ENCODE measurements at places on chromosomes 2 and 18. TPM values are rescaled to one million over a fixed set of nuclear protein-coding genes. Genes with fewer than 3 reads are reported as not detected.

GRCh38 chr18:73952296-73952946 lies 195.2 kb downstream of the FBXO15 start:
- H3K4me3 ChIP-seq = no peak overlapping the region
- H3K27ac ChIP-seq = no peak overlapping the region
- no peaks in the 10 kb centered on the region for H3K27me3 ChIP-seq
- no peaks in the 10 kb centered on the region for H3K4me1 ChIP-seq
- no peaks in the 10 kb centered on the region for H3K36me3 ChIP-seq
- no peak for DNase-seq

DNA sequence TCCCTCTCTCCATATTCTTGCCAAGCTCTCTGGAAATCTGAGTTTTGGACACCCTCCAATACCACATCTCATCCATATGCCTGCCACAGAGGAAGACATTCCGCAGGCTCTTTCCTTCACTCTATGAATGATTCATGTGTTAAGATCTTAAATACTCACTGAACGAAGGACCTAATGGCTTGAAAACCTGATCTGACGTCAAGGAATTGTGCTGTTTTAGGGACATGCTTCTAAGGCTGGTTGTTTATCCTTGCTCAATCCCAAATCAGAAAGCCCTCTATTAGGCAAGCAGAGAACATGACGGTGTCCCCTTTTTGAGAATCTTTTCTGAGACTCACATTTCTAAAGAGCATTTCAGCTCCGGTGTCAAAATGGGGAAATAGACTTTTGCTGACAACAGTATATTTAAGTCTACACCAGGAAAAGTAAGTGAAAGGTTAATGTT lies 83.7 kb upstream of the GALNT5 start:
- H3K27ac ChIP-seq = peak overlapping the region; percentile 83
- DNase-seq = peak; percentile 74
- H3K4me1 ChIP-seq = peaks cover 34% of the 10 kb centered on the region
- no peak overlapping the region for H3K4me3 ChIP-seq

- no peaks in the 10 kb centered on the region for H3K4me1 ChIP-seq
- no peak overlapping the region for H3K27ac ChIP-seq
- no peaks in the 10 kb centered on the region for H3K36me3 ChIP-seq
These were observed 1108.5 kb upstream of the CDH2 start for GRCh38 chr18:29285471-29285870.

DNA sequence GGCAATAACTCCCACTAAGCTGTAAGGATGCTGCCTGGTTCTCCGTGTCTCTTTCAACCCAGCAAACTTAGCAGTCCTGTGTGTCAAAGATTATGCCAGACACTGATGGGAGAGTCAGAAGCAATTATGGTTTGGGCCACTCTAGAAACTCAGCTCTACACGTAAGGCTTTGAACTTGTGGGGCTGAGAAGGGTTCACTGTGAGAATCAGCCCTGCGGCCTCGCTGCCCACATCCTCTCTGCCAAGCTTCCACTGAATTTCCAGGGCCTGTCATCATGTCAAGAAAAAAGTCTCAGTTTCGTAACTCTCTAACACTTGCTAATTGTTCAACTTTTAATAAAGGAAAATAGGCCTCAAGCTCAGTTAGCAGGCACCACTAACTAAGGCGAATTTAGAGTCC lies 308.8 kb upstream of the LYPD1 start:
- H3K27ac ChIP-seq = no peak overlapping the region
- no peaks in the 10 kb centered on the region for H3K27me3 ChIP-seq
- H3K4me1 ChIP-seq = peaks cover 8% of the 10 kb centered on the region

GRCh38 chr2:109148117-109148746 lies 19.2 kb downstream of the SH3RF3 start:
- H3K4me3 ChIP-seq = no peak overlapping the region
- no peak for DNase-seq
- no peaks in the 10 kb centered on the region for H3K27me3 ChIP-seq

- H3K27me3 ChIP-seq = no peaks in the 10 kb centered on the region
- 0 out of 2 replicates have a peak, but pooled peaks cover 3% of the 10 kb centered on the region for H3K4me1 ChIP-seq
- no peak for DNase-seq
- no peak overlapping the region for H3K27ac ChIP-seq
- no peak overlapping the region for H3K4me3 ChIP-seq
These were observed 189.3 kb downstream of the KCNS3 start for GRCh38 chr2:18067588-18068384.

DNA sequence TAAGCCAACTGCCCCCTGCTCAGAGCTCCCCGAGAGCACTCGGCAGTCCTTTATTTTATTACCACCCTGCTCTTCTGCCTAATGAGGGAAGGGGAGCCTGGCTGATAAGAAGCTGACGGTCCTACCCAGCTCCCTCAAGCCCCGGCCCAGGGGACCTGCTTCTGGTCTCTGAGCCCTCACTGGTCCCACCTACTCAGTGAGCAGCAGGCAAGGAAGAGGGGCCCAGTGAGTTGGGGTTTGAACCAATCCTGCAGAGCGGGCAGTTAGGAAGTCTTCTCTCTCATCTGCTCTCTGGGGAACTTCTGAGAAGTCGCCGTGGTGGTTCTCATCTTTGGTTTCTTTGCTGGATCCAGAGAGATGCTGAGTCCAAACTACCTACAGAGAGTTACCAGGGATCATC lies 218.9 kb downstream of the NDUFA10 start:
- H3K27me3 ChIP-seq = peaks cover 5% of the 10 kb centered on the region
- peak; percentile 22 for DNase-seq
- H3K4me3 ChIP-seq = no peak overlapping the region
- H3K27ac ChIP-seq = no peak overlapping the region
- H3K36me3 ChIP-seq = no peaks in the 10 kb centered on the region

GRCh38 chr2:102736410-102737409 lies 25.1 kb upstream of the TMEM182 start:
- peak overlapping the region; percentile 86 for H3K4me3 ChIP-seq
- H3K36me3 ChIP-seq = peaks cover 7% of the 10 kb centered on the region
- H3K4me1 ChIP-seq = peaks cover 9% of the 10 kb centered on the region
- H3K27ac ChIP-seq = no peak overlapping the region

- H3K27ac ChIP-seq = no peak overlapping the region
- H3K27me3 ChIP-seq = no peaks in the 10 kb centered on the region
- H3K4me3 ChIP-seq = no peak overlapping the region
These were observed 678.7 kb downstream of the EPHA4 start for GRCh38 chr2:220893411-220893810.

GRCh38 chr2:655626-656025 lies 21.6 kb downstream of the TMEM18 start:
- DNase-seq = peak; percentile 28
- H3K27me3 ChIP-seq = no peaks in the 10 kb centered on the region
- H3K4me1 ChIP-seq = no peaks in the 10 kb centered on the region
- H3K4me3 ChIP-seq = no peak overlapping the region
- no peaks in the 10 kb centered on the region for H3K36me3 ChIP-seq

- no peak overlapping the region for H3K4me3 ChIP-seq
- no peaks in the 10 kb centered on the region for H3K36me3 ChIP-seq
- peaks cover 7% of the 10 kb centered on the region for H3K4me1 ChIP-seq
- DNase-seq = no peak
- H3K27ac ChIP-seq = no peak overlapping the region
These were observed 4.3 kb downstream of the ITPRIPL1 start for GRCh38 chr2:96329456-96329855.

DNA sequence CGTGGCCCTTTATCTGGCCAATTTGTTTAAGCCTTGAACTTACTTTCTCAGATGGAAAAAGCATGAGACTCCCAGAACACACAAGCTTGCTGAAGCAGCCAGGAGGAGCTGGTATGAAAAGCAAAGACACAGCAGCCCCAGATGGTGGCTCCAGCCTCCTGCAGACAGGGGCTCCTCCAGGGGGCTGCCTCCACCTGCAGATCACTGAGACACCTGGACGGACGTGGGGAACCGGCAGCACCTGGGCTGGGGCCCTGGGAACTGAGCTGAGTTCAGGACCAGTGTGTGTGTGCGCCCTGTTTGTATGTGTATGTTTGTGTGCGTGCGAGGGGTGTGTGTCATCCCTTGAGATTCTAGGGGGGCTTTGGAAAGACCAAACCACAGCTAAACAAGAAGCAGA lies 8.6 kb downstream of the CYS1 start:
- H3K27me3 ChIP-seq = no peaks in the 10 kb centered on the region
- H3K36me3 ChIP-seq = no peaks in the 10 kb centered on the region
- no peak for DNase-seq
- no peak overlapping the region for H3K27ac ChIP-seq
- 0 out of 2 replicates have a peak, but pooled peaks cover 6% of the 10 kb centered on the region for H3K4me1 ChIP-seq

GRCh38 chr2:177639262-177639914 lies 246.8 kb downstream of the AGPS start:
- H3K4me1 ChIP-seq = no peaks in the 10 kb centered on the region
- H3K27ac ChIP-seq = no peak overlapping the region
- DNase-seq = no peak
- no peaks in the 10 kb centered on the region for H3K36me3 ChIP-seq

DNA sequence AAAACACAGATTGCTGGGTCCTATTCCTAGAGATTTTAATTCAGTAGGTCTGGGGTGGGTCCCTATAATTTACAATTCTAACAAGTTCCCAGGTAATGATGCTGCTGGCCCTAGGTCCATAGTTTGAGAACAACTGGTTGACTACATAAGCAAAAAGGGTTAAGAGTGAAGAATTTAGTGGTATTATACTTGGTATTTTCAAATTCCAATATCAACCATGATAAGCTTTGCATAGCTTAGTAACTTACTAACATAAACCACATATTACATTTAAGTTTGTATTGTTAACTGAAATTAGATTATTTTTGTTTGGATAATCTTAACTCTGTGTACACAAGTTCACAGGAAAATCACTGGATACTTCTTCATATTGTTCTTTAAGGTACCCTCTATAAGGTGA lies 862.9 kb upstream of the ACVR2A start:
- H3K4me1 ChIP-seq = no peaks in the 10 kb centered on the region
- no peaks in the 10 kb centered on the region for H3K36me3 ChIP-seq
- no peak overlapping the region for H3K27ac ChIP-seq

- no peaks in the 10 kb centered on the region for H3K36me3 ChIP-seq
- H3K27ac ChIP-seq = no peak overlapping the region
- H3K27me3 ChIP-seq = no peaks in the 10 kb centered on the region
- no peak for DNase-seq
- H3K4me1 ChIP-seq = peaks cover 29% of the 10 kb centered on the region
- H3K4me3 ChIP-seq = no peak overlapping the region
These were observed 211.6 kb upstream of the MMADHC start for GRCh38 chr2:149799013-149799705.

- H3K36me3 ChIP-seq = peaks cover 2% of the 10 kb centered on the region
- H3K27me3 ChIP-seq = no peaks in the 10 kb centered on the region
- DNase-seq = no peak
- peak overlapping the region; percentile 87 for H3K27ac ChIP-seq
- peaks cover 3% of the 10 kb centered on the region for H3K4me1 ChIP-seq
These were observed 9.7 kb downstream of the OSR1 start for GRCh38 chr2:19348692-19349091.

DNA sequence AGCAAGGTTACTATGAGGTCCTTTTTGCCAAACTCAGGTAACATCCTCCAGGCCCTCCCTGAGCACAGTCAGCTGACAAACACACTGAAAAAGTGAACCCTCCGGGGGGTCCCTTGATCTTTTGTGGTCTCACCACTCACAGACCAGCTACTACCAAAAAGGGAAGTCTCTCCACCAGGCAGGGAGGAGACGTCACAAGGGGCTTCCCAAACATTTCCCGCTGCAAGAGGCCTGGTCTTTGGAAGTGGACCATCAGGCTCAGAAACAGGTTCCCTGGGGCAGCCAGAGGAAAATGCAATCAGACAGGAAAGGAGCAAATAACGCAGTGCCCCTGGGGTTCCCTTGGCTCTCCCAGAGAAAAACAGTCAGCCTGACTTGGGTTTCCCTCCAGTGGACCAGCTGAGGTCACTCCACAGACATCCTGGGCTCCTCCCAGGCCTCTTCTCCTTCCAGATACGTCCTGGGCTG lies 38.7 kb upstream of the POMC start:
- H3K27ac ChIP-seq = no peak overlapping the region
- DNase-seq = no peak
- no peak overlapping the region for H3K4me3 ChIP-seq
- H3K4me1 ChIP-seq = no peaks in the 10 kb centered on the region
- H3K27me3 ChIP-seq = no peaks in the 10 kb centered on the region

- H3K27ac ChIP-seq = no peak overlapping the region
- no peaks in the 10 kb centered on the region for H3K4me1 ChIP-seq
- no peaks in the 10 kb centered on the region for H3K27me3 ChIP-seq
- peaks cover 7% of the 10 kb centered on the region for H3K36me3 ChIP-seq
These were observed 502.6 kb upstream of the RAB12 start for GRCh38 chr18:8106603-8107002.

GRCh38 chr2:64873472-64873924 lies 115.7 kb upstream of the SLC1A4 start:
- DNase-seq = peak; percentile 75
- no peaks in the 10 kb centered on the region for H3K36me3 ChIP-seq
- H3K4me1 ChIP-seq = peaks cover 21% of the 10 kb centered on the region
- H3K27me3 ChIP-seq = no peaks in the 10 kb centered on the region
- no peak overlapping the region for H3K4me3 ChIP-seq

GRCh38 chr18:55510809-55511208 lies 77.2 kb downstream of the TCF4 start:
- H3K4me1 ChIP-seq = peaks cover 51% of the 10 kb centered on the region
- no peak overlapping the region for H3K4me3 ChIP-seq
- H3K27ac ChIP-seq = peak overlapping the region; percentile 94
- peaks cover 6% of the 10 kb centered on the region for H3K36me3 ChIP-seq

DNA sequence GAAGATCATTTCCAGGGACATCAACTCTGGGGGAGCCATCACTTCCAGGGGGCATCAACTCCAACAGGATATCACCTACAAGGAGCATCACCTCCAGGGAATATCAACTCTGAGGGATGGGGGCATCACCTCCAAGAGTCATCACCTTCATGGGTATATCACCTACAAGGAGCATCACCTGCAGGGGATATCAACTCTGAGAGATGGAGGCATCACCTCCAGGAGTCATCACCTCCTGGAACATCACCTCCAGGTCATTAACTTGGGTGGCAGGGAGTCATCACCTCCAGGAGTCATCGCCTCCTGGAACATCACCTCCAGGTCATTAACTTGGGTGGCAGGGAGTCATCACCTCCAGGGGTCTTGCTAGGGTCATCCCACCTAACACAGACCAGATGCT lies 167.6 kb downstream of the NDUFA10 start:
- no peak for DNase-seq
- H3K4me3 ChIP-seq = no peak overlapping the region
- no peaks in the 10 kb centered on the region for H3K36me3 ChIP-seq
- H3K27ac ChIP-seq = no peak overlapping the region

DNA sequence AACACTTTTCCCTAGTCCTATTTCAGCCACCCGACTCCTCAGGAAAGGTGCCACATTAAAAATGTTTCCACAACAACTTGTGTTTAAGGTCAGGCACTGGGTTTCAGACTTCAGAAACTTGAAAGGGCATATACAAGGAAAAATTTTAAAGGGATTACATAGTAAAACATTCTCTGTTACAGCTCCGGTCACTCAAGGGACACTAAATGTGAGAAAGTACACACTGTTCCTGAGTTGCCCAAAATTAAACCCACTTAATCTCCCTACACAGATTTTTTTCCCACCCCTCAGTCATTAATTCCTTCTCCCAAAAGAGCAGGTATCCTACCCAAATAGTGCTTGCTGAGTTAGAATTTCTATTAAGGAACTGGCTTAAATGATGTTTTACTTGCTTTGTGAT lies 14.2 kb downstream of the STK39 start:
- peaks cover 8% of the 10 kb centered on the region for H3K4me1 ChIP-seq
- no peak overlapping the region for H3K27ac ChIP-seq
- H3K4me3 ChIP-seq = no peak overlapping the region
- no peaks in the 10 kb centered on the region for H3K27me3 ChIP-seq

Gene ARHGAP28
- total RNA-seq = 1.9 TPM

Gene CGREF1
- total RNA-seq = 2.1 TPM

Gene REG3A
- total RNA-seq = not detected

Gene UBXN4
- total RNA-seq = 50.1 TPM

Gene ZNF385B
- total RNA-seq = not detected

Gene GALR1
- total RNA-seq = not detected

Gene CNGA3
- not detected for total RNA-seq

Gene GAD1
- 2.8 TPM for total RNA-seq

All from SJSA1 (cell line).